ENCODE measurements at places on chromosomes 5 and 9. TPM values are rescaled to one million over a fixed set of nuclear protein-coding genes. Genes with fewer than 3 reads are reported as not detected.
A peak's percentile ranks its signal among the peaks of the same experiment; 100 is the strongest.

- no peak for DNase-seq
These were observed 90.8 kb upstream of the IL7R start for GRCh38 chr5:35765921-35766320.

The PHYHD1 gene
- 14.6 TPM for total RNA-seq

- peak; percentile 27 for DNase-seq
These were observed 607 bp downstream of the UHRF2 start for GRCh38 chr9:6413365-6414246.

DNA sequence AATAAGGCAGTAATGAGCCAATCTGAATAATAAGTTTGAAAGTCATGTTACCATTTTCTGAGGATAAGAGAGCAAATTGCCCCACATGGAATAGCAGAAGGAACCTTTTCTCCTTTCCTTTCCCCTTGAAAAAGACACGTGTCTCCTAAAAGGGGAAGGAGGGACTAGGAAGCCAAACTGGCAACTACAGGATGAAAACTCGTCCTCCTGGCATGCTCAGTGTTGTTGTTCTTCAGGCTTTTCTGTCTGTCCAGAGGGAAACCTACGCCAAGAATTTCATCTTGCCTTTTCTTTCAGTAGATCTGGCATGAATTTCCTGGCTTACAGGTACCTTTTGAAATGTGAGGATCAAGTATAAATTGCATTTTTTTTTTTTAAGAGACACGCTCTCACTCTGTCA is 355.9 kb upstream of the TLE4 start:
- DNase-seq = no peak

- no peak for DNase-seq
These were observed 47.8 kb downstream of the ERGIC1 start for GRCh38 chr5:172881691-172882370.

- no peak for DNase-seq
These were observed 14.5 kb downstream of the DMGDH start for GRCh38 chr5:79055017-79055416.

DNA sequence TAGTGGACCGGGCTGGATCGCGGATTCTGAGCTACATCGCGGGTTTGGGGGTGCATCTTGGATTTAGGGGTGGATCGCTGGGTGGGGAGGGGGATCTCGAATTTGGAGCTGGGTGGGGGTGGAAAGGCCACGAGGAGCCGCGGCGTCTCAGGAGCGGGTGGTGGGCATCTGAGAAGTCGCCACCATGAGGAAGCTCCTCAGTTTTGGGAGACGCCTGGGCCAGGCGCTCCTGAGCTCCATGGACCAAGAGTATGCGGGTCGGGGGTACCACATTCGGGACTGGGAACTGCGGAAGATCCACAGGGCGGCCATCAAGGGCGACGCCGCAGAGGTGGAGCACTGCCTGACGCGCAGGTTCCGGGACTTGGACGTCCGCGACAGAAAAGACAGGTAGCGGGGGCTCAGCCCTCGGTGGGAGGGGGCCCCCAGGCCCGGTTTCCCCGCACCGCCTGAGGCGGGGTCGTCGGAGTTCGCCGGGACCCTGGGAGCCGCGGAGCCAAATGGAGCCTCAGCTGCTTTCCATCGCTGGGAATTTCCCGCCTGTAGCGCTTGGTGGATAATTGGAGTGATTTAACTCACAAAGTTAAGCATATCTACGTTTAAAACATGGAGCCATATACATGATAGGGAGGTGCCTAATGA is 376 bp downstream of the ANKRD18B start:
- no peak for DNase-seq

DNA sequence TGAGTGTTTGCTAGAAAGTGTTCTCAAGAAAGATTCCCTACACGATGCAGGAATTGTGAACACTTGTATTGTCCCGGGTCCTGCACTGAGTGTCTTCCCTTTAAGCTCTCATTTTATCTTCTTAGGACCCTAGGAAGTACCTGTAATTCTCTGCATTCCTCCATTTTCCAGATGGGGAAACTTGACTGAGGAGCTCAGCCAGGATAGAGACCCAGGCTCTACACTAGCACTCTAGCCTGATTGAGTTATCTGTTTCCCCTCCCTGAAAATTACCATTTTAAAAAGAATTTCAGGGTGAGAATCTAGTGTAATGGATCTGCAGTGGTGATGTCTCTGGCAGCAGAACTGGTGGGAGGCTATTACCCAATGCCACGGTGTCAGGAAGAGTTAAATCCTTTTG is 453.9 kb downstream of the KDM4C start:
- no peak for DNase-seq

GRCh38 chr9:70594386-70594944 is 180.0 kb upstream of the KLF9 start:
- DNase-seq = no peak

- peak; percentile 58 for DNase-seq
These were observed 244.7 kb downstream of the PIK3R1 start for GRCh38 chr5:68460147-68460798.

The ANKRD31 gene
- 0.17 TPM for total RNA-seq

- DNase-seq = no peak
These were observed 126.8 kb downstream of the STK32A start for GRCh38 chr5:147361441-147362175.

The LOX gene
- total RNA-seq = 9.9 TPM

The SOHLH1 gene
- total RNA-seq = not detected

GRCh38 chr9:129556491-129557191 is 64.3 kb downstream of the C9orf50 start:
- no peak for DNase-seq

DNA sequence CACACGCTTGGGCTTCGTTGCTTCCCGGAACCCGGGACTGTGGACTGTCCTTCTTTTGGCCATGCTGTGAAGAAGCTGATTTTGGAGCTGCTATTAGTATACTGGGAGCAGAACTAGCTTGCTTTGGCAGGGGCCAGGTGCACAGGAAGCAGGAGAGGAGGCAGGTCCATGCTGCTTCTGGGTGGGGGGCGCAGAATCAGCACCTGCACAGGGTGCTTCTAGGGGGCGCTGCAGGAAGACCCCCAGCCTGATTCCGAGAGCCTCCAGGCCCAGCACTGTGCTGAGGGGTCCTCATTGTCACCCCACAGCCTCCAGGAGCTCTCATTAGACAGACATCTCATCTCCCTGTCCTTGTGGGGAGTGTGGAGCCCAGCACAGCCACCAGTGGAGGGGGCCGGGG is 252.6 kb upstream of the IRX4 start:
- no peak for DNase-seq

GRCh38 chr9:9387511-9388115 is 1225.2 kb downstream of the PTPRD start:
- DNase-seq = no peak

The PCDHA7 gene
- total RNA-seq = 0.89 TPM

DNA sequence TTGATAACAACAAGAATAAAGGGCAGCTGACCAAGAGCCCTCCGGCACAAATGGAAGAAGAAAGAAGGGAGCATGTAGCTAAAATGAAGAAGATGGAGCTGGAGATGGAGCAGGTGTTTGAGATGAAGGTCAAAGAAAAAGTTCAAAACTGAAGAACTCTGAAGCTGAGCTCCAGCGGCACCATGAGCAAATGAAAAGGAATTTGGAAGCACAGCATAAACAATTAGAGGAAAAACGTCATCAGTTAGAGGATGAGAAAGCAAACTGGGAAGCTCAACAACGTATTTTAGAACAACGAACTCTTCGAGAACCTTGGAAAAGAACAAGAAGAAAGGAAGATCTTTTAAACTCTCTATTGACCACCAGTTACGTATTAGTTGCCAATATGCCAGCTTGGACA is 100.9 kb downstream of the GABBR2 start:
- DNase-seq = no peak

DNA sequence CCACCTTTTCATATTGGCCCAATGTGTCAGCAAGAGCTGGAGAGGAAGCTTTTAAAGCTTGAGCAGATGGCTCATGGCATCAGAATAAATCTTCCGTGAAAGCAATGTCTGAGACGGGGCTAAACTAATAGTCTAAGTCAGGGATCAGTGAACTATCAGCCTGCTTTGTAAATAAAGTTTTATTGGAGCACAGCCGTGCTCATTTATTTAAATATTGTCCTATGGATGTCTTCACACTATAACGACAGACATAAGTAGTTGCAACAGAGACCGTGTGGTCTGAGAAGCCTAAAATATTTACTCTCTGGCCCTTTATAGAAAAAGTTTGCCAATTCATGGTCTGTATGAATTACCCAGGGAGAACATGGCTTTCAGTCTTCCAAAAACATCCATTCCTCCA is 85.6 kb upstream of the SLC44A1 start:
- DNase-seq = no peak

DNA sequence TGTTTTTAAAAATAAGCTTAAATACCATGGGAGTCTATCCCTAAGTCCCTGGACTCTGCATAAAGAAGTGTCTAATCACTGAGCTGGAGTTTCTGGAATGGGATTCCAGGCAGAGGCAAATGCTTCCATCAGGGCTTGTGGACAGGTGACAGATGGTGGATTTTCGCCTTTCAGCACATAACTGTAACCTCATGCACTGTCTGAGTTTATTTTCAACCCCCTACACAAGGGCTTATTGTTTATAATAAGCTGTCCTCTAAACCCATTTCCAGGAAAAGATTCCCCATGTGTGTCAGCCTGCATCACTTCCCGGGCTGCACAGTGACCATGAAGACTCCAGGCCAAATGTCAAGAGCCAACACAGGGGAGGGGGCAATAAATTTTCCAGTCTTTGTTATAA is 264.0 kb downstream of the PIK3R1 start:
- no peak for DNase-seq

- DNase-seq = no peak
These were observed 73.7 kb downstream of the SLC38A9 start for GRCh38 chr5:55638455-55638854.

The ADRA1B gene
- 0.32 TPM for total RNA-seq

GRCh38 chr5:76791461-76791860 is 27.4 kb upstream of the F2RL1 start:
- no peak for DNase-seq

GRCh38 chr5:52985306-52985705 is 3.8 kb upstream of the ITGA2 start:
- DNase-seq = no peak

Measured in mucosa of gallbladder (tissue), 1 donor.